ENCODE measurements at places on chromosomes 7 and 10.

GRCh38 chr10:110481919-110482318 is 15.8 kb upstream of the DUSP5 start:
- DNase-seq: no peak

- no peak for DNase-seq
Observed at GRCh38 chr10:87734987-87735827, 75.5 kb downstream of the PAPSS2 start.

GRCh38 chr7:111666260-111666659 is 104.0 kb upstream of the IMMP2L start:
- no peak for DNase-seq

DNA sequence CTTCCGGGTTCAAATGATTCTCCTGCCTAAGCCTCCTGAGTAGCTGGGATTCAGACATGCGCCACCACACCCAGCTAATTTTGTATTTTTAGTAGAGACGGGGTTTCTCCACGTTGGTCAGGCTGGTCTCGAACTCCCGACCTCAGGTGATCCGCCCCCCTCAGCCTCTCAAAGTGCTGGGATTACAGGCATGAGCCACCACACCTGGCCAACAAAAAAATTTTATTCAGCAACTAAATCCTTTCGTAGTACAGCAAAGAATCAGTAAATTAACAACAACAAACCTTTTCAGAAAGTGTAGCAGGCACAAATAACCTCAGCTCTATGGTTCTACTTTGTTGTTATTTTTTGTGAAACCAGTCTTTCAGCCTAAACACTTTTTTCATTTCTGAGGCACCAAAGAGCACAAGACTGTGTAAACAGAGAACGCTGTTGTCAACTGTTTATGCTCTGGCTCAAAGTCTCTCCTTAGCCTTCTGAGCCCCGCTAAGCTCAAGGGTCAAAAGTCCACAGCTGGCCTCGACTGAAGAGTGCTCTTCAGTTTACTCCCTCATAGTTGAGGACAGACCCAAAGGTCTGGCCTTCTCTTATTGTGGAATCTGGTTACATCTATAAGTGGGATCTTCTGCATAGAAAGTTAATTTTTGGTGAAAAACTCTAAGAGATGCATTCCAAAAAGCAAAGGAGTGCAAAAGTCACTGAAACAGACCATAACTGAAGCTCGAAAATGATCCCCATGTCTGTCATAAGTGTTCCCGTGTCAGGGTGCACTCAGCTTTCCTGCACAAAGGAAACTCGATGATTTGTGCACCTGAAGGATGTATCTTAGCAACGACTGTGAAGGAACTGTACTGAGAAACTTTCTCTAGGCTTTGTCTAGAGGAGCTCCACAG is 24.6 kb upstream of the DDX50 start:
- no peak for DNase-seq

GRCh38 chr10:4790045-4790444 is 36.0 kb upstream of the AKR1E2 start:
- DNase-seq: no peak

- no peak for DNase-seq
Observed at GRCh38 chr10:96097865-96098264, 32.2 kb upstream of the ZNF518A start.

DNA sequence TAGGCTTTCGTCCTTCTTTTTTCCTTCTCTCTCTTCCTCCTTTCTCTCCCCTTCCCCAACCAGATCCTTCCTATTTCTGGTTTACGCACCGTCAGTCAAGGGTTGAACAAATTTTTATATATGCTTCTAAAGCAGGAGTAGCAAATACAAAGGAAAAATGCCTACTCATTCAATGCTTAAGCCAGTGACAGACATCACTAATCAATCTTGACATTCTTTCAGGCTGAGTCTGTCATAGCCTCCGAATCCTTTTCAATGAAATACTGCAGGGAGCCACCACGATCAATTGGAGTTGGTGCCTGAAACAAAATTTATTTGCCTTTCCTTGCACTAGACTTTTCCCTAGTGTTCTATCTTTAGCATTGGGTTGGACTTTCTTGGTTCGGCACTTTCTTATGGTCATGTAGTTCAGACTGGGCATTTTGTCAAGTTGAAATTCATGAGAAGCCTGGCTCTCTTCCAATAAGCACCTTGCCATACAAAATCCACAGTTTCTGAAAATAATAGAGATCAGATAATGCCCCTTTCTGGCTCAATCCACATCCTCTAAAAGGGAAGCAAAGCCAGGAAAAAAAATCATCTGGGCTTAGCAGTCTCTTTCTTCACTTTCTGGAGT is 239.5 kb upstream of the PLXNA4 start:
- no peak for DNase-seq

DNA sequence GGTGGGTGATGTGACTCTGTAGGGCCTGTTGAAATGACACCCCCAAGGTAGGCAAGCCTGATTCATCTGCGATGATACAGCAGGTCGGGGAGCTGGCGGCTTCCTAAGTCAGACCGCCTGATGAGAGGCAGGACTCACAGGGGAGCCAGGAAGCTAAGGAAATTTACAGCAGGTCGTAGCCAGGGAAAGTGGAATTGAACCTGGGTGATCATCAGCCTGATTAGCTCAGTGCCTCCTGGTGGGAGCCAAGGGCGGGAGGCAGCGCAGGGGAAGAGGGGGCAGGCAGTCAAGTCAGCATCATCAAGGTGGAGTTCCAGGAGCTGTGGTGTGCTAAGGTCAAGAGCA is 18.5 kb upstream of the TRIM56 start:
- no peak for DNase-seq

DNA sequence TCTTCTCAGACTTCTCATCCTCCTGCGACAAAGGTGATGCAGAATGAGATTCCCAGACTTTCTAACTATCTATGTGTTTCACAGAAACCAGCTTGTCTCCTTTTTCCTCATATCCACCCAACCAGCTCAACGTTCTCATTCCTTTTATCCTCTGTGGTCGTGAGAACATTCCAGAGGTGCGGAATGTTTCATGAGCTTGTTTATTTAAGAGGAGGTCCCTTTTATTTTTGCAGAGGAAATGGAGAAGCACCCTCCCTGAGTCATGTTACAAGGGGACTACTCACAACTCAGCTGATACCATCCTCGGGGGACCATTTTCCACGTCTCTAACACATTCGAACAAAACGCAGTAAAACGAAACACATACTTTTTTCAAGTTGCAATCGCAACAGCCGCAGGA is 93.2 kb downstream of the ZRANB1 start:
- no peak for DNase-seq

DNA sequence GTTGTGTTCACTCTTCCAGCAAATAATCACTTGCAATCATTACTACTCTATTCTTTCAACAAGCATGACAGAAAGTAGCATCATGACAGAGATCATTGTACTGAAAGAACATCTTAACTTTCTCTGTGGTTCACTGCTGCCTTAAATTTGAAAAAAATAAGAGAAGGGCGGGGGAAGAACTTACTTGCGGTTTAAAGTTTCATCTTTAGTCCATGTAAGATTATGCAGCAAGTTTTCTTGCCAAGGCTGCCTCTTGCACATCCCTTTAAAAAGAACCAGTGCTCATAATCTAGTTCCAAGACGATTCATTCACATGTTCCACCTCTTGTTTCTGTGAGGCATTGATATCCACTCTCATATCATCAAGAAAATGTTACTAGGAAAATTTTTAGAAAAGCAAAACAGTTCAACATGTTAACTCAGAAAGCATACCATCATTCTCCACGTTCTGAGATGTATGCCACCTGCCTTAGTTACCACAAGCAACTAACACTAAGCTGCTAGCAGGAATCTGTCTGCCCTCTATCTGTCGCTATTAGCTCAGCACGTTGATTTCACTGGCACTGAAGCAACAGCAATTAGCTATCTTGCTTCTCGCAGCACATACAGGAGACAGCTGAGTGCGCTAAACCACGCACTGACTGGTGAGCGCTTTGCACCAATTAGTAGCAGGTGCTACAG is at the start of gene PCDH15:
TSS of gene PCDH15 (minus strand) at position 491 of the 681 bp plus-strand sequence. CDS start 136,969 bp downstream, outside the sequence.
- no peak for DNase-seq

GRCh38 chr7:2619116-2619515 is 12.7 kb upstream of the TTYH3 start:
- no peak for DNase-seq

GRCh38 chr7:52209614-52210013 is 825.8 kb upstream of the POM121L12 start:
- DNase-seq: no peak

- no peak for DNase-seq
Observed at GRCh38 chr10:92187101-92187500, 103.8 kb downstream of the CPEB3 start.

- no peak for DNase-seq
Observed at GRCh38 chr7:37309493-37309892, 139.2 kb downstream of the ELMO1 start.

GRCh38 chr10:84375011-84375410 is 46.6 kb downstream of the CCSER2 start:
- peak; percentile 28 for DNase-seq

DNA sequence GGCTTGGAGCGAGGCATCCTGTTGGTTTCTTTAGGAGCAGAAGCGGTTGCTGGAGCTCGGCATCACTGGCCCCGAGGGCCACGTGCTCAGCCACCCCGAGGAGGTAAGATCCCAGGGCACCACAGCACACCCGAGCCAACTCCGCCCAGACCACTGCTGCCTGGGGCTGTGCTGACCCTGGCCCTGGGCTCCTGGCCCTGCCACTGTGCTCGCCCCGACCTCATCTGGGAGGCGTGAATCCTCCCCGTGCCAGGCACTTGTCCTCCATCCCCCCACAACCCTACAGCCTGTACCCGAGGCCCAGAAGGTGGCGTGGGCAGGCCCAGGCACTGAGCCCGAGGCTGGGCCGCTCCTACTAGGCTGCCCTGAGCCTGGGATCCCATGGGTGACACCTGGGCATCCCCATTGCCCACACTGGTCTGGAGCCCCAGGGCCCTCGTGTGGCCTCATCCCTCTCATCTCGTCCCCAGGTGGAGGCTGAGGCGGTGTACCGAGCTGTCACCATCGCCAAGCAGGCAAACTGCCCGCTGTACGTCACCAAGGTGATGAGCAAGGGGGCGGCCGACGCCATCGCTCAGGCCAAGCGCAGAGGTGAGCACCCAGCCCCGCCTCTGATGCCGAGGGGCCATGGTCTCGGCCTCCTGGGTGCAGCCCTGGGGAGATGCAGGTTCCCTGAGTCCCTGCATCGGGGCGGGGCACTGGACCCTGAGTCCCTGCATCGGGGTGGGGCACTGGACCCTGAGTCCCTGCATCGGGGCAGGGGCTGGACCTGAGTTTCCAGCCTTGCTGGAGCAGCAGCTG is 11.8 kb downstream of the DPYSL4 start:
- DNase-seq: no peak

GRCh38 chr10:4353964-4354363 is 472.0 kb upstream of the AKR1E2 start:
- no peak for DNase-seq

GRCh38 chr10:129831150-129831549 is 132.9 kb downstream of the EBF3 start:
- no peak for DNase-seq

- DNase-seq: no peak
Observed at GRCh38 chr7:69436946-69437345, 161.3 kb upstream of the AUTS2 start.

GRCh38 chr10:28281726-28282315 is 21.0 kb downstream of the MPP7 start:
- DNase-seq: no peak

- no peak for DNase-seq
Observed at GRCh38 chr7:81810476-81811155, 40.8 kb upstream of the HGF start.

DNA sequence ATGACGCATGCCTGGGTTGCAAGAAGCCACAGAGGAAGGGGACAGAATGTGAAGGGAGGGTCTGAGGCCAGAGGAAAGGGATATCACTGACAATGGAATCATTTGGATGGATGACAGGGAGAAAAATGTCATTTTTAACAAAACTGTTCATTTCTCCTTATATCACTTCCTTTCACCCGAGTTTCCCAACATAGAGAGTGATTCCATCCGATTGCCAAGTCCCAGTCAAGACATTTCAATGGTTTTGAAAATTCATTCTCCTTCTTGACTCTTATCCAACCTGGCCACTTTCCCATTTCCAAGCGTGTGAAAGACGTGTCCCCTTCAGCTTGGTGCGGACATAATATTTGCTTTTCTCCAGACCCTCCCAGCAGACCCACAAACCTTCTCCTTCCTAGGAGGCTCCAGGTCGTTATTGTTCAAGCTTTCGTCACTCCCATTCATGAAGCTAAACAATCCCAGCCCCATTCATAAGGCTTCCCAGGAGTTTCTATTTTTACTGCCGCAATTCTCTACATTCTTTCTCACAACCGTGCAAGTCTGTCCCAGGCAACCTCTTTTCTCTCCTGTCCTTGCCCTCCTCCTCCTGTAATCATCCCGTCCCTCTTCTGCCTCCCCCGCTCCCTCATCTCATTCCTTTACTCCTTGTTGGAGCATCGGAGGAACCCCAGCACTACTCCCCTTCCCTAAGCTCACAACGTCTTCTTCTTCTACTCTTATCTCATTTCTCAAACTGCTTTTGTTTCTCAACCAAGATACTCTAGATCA is 301.3 kb upstream of the KLF6 start:
- DNase-seq: no peak

DNA sequence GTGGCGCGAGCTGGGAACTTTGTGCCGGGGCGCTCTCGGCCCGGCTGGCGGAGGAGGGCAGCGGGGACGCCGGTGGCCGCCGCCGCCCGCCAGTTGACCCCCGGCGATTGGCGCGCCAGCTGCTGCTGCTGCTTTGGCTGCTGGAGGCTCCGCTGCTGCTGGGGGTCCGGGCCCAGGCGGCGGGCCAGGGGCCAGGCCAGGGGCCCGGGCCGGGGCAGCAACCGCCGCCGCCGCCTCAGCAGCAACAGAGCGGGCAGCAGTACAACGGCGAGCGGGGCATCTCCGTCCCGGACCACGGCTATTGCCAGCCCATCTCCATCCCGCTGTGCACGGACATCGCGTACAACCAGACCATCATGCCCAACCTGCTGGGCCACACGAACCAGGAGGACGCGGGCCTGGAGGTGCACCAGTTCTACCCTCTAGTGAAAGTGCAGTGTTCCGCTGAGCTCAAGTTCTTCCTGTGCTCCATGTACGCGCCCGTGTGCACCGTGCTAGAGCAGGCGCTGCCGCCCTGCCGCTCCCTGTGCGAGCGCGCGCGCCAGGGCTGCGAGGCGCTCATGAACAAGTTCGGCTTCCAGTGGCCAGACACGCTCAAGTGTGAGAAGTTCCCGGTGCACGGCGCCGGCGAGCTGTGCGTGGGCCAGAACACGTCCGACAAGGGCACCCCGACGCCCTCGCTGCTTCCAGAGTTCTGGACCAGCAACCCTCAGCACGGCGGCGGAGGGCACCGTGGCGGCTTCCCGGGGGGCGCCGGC is 870 bp downstream of the FZD1 start:
- no peak for DNase-seq

- DNase-seq: no peak
Observed at GRCh38 chr10:5467207-5467535, 32.2 kb downstream of the CALML5 start.

DNA sequence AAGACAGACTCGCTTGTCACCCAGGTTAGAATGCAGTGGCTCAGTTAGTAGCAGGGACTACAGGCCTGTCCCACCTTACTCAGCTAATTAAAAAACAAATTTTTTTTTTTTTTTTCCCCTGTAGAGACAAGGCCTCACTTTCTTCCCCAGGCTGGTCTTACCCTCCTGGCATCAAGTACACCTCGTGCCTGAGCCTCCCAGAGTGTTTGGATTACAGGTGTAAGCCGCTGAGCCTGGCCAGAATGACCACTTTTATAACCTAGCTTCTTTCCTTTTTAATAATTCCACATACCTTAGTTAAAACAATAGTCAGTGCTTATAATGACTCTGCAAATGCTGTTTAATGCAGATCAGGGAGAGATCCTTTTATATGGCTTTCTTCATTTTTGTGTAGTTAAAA is 31.3 kb downstream of the RSBN1L start:
- no peak for DNase-seq

GRCh38 chr7:1678571-1679325 is 8.7 kb downstream of the ELFN1 start:
- no peak for DNase-seq
